ENCODE measurements at places on chromosomes 6 and 20. TPM values are rescaled to one million over a fixed set of nuclear protein-coding genes. Genes with fewer than 3 reads are reported as not detected.
A peak's percentile ranks its signal among the peaks of the same experiment; 100 is the strongest.

NCOA6 gene
- total RNA-seq: 27.2 TPM

RFX6 gene
- not detected for total RNA-seq

OPRM1 gene
- not detected for total RNA-seq

TXLNB gene
- total RNA-seq: not detected

RNF182 gene
- total RNA-seq: not detected

NFATC2 gene
- 3.3 TPM for total RNA-seq

DCDC2 gene
- total RNA-seq: 40.4 TPM

TINAG gene
- not detected for total RNA-seq

ANKRD66 gene
- not detected for total RNA-seq

HLA-DQA2 gene
- total RNA-seq: not detected

LRFN2 gene
- total RNA-seq: not detected

FOXA2 gene
- total RNA-seq: 12.7 TPM

FAM209B gene
- 0.32 TPM for total RNA-seq

DNA sequence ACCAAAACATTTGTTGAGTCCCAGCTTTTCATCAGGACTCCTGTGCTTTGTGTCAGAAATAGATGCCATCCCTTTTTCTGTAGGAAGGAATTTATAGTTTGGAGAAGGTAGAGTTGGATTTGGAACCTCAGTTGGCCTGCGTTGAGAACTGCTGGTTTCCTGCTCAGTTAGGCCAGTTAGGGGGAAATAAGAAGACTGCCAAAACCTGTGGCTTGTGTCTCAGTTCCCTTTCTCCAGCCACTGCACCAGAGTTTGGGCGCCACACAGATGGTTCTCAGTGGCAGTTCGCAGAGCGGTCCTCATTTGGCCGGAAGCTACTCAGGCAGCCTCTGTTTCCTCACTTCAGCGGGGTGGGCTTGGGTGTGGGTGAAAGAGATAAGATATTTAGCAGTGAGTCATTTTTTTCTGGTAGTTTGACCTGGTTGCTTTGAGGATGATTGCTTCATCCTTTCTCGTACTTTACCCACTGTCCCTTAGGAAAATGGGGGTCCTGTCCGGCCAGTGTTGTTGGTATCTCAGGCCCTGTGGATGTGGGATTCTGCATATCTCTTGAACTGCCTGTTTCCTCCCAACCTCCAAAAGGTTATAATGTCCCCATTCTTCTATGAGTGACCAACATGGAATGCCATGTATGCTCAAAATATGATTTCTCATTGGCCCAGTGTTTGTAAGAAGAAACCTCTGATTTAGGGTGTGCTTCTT lies 53.7 kb downstream of the JARID2 start:
- peak; percentile 60 for DNase-seq

GRCh38 chr20:60152792-60153191 lies 194.6 kb downstream of the CDH26 start:
- DNase-seq: no peak

- no peak for DNase-seq
Observed at GRCh38 chr20:9180481-9181257, 111.8 kb downstream of the PLCB4 start.

GRCh38 chr20:9974324-9974723 lies 60.5 kb upstream of the ANKEF1 start:
- DNase-seq: no peak

DNA sequence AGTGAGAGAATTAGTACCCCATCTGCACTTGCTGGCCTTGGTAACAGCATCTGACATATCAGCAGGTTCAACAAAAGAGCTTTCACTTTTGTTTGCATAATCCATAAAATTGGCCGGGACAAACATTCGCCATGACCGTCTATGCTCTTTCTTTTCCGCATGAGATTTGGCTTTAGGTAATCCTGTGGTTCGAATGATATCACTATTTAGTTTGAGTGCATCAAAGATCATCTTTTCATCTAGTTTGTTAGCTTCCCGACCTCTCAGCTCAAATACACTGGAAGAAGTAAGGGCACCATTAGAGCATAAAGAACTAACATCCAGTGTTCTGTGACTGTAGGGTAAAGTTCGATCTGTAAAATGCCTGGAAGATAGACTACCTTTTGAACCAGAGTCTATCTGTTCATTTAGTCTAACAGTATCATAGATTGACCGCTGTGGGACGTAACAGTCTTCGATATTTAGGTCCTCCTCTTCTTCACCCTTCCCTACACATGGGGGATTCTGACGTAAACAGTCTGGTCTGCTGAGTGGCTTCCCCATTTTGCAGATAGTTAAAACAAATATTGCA lies 101.6 kb downstream of the DST start:
- peak; percentile 77 for DNase-seq

- DNase-seq: no peak
Observed at GRCh38 chr6:33915134-33915533, 111.3 kb upstream of the MLN start.

- DNase-seq: peak; percentile 39
Observed at GRCh38 chr6:165774903-165775601, 112.0 kb upstream of the PDE10A start.

GRCh38 chr20:37323985-37324384 lies 22.0 kb upstream of the SRC start:
- no peak for DNase-seq

GRCh38 chr20:54221353-54221752 lies 13.5 kb downstream of the PFDN4 start:
- no peak for DNase-seq

GRCh38 chr6:156559162-156559690 lies 218.0 kb upstream of the ARID1B start:
- no peak for DNase-seq

GRCh38 chr6:159017757-159018559 lies 18.0 kb upstream of the RSPH3 start:
- no peak for DNase-seq

DNA sequence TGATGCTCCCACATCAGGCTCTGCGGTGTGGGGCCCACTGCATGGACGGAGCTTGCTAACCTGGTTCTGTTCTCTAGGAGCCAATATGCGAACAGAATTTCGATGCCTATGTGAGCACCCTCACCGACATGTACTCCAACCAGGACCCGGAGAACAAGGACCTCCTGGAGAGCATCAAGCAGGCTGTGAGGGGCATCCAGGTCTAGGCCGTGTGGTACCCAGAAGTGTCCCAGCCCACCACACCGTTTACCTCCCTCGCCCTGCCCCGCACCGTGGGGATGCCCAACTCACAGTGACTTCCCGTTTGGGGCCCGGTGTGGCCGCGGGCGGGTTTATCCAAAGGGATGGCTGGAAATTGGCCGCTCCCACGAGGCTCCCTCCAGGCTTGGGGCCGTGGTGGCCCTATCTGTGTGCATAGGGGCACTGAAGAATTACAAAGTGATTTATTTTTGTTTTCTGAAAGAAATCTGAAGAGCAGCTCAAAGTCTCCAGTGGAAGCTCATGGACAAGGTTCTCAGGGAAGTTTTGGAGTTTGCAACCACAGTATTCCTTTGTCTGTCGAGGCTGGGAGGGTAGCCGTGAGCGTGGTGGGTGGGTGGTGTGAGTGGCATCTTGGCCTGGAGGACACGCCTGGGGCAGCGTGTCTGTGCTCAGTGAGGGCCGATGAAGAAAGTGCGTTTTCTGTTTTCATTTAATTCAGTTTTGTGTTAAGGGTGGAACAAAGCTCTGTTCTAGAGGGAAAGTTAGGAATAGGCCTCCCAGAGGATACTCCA lies 15.1 kb upstream of the PCMTD2 start:
- DNase-seq: no peak

Data from HepG2 (cell line).